Stimulated activated naive CD8-positive, alpha-beta T cell treated with anti-CD3 and anti-CD28 coated beads, Interleukin-15, amount 100 ng/mL, for 72 hours (primary cell): ENCODE measurements at places on chromosomes 1 and 21.
A peak's percentile ranks its signal among the peaks of the same experiment; 100 is the strongest.

GRCh38 chr1:169345511-169345910, 22.1 kb downstream of the NME7 start:
- no peak for DNase-seq

- DNase-seq, result no peak
These were observed 151.1 kb downstream of the ZNF281 start for GRCh38 chr1:200258447-200259375.

DNA sequence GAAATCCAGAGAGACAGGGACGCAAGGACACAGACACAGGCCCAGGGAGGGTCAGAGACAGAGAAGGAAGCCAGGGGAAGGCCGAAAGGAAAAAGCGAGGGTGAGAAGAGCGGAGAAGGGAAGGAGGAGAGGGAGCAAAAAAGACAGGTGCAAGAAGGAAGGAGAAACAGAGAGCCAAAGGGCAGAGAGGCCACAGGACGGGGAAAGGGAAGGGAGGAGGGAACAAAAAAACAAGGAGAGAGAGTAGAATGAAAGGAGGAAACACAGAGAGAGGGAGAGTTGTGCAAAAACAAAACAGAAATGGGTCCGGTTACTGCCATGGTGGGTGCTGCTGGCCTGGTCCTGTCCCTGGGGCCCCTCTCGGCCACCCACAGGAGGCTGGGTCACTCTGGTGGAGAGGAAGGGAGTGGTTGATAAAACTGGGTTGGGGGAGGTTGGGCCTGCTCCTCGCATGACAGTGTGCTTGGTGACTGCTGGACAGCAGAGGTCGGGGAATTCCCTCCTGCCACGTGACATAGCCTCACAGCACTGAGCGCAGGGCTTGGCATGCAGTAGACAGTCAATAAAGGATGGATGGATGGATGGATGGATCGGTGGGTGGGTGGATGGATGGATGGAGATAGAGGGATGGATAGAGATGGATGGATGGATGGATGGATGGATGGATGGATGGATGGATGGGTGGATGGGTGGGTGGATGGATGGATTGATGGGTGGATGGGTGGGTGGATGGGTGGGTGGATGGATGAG, 64.8 kb downstream of the RAP1GAP start:
- no peak for DNase-seq

- DNase-seq, result no peak
These were observed 38.2 kb downstream of the ZBTB40 start for GRCh38 chr1:22489823-22490222.

- DNase-seq, result no peak
These were observed 45.3 kb downstream of the EIF2D start for GRCh38 chr1:206566999-206567398.

- DNase-seq, result no peak
These were observed 17.5 kb downstream of the B3GALT5 start for GRCh38 chr21:39630191-39630591.

GRCh38 chr1:24905979-24906720, 23.9 kb downstream of the RUNX3 start:
- peak; percentile 9 for DNase-seq

DNA sequence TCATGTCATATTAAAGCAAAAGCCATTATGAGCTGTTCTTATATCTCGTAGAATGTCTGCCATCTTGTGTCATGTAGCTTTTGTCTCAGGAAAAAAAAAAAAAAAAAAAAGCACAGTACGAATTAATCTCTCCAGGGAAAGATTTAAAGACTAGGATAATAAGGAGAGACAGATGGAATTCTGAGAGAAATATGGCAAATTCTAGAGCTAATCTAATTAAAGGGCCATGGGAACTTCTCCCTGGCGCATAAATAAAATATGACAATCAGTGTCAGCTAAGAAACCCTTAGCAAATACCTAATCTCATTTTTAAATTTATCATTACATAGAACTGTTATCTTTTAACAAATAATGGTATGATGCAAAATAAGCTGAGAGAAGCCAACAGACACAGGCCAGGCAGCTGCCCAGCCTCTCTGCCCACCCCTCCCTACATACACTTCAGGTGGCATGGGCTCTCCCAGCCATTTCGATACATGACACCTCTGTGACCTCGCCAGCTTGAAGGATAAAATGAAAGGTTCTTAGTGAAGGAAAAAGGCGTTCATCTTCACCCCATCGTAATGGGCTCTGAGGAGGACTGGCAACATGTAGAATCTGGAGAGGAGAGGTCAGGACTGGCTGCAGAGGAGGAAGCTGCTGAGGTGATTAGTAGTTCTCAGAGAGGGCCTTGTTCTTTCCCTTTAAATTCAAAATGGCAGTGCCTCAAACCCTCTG, 39.8 kb downstream of the DISC1 start:
- DNase-seq, result no peak

DNA sequence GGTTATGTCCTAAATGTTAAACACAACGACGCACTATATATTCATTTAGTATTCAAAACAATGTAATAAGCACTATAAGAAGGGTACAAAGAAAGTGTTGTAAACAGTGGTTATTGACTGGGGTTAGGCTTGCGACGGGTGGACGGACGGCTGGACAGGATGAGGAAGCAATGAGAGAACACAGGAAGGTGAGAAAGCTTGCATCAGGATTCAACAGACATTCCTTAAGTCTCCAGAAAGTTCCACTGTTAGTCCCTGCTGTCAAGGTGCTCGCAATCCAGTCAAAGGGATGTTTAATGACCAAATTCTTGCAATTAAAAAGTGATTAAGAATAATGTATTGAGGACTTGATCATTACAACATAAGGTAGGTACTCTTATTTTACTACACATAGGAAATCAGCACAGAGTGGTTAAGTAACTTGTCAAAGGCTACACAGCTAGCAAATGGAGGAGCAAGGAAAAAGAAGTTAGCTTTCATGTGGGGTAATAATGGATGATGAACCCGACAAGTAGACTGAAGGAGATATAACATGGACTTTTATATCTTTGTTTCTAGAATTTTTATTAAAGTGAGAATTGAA, 994 bp upstream of the ACBD6 start:
- no peak for DNase-seq

DNA sequence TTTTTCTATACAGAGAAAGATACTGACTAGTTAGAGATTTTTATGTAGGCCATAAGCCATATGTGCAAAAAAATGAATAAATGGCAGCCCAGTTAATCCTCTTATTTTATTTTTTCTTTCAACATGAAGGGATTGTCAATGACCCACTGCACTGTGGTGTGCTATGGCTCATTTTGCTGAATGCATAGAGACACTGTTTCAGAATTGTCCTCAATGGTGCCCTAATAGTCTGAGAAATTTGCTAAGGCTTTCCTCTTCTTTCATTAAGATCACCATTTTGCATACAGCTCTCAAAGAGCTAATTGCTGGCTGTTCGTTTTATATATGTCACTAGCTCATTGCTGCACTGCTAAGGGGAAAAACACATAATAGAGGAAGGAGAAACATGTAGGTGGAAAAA, 189.5 kb downstream of the SLC44A5 start:
- no peak for DNase-seq

DNA sequence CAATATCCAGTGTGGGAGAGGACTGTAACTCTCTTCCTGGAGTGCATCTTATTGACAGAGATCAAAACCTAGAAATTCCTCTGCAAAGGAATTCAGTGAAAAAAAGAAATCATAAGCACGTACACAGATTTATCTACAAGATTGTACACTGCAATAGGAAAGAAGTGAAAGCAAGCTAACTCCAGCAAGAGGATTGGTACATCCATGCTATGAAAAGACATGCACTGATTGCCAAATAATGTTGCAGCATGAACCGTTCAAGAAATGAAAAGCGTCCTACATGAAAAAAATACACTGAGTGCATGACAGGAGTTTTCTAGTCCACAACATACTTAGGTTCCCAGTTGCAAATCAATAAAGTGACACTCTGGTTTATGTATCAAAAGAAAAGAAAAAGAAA, 1.9 kb upstream of the MGST3 start:
- no peak for DNase-seq

DNA sequence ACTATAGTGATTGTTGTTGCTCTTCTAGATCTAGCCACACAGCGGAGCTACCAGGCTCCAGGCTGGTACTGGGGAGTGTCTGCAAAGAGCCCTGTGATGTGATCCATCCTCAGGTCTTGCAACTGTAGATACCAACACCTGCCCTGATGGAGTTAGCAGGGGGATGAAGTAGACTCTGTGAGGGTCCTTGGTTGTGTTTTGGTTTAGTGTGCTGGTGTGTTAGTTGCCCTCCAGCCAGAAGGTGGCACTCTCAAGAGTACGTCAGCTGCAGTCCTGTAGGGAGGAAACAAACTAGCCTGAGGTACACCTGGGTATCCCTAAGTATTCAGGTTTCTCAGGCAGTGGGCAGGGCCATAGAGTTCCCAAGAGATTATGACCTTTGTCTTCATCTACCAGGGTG, 81.2 kb upstream of the TMPRSS2 start:
- no peak for DNase-seq

DNA sequence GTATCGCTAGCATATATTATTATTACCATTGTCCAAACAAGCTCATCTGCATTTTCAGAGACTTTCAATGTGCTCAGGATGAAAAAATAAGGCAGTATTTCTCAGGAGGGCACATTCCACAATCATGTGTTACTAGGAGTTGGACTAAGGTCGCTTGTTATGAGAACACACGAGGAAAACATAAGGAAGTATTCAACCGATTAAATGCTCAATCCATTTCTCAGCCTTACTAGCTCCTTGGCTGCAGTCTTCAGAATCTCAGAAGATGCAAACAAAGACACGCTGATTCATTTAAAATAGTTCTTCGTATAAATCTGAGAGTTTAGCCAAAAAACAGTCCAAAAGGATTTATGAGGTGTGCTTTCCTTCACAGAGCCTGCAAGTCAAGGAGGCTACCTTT, 82.0 kb upstream of the JAK1 start:
- DNase-seq, result no peak

DNA sequence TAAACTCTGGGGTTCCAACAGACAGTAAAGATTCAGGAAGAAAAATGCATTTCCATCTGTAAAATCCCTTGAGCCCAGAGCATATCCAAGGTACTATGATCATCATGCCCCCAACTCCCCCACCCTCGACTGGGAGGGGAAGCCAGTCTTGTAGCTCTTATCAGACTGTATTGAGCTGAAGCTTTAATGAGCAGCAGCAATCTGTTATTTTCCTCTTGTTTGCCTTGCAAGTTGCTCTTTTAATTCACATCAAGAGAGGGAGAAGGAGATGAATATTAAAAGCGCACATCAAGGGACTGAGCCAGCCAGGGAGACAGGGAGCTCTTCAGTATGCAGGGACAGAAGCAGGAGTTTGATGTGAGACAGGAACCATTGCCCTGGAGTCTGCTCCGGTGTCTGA, 52.5 kb upstream of the KCNA3 start:
- no peak for DNase-seq

- DNase-seq, result peak; percentile 71
These were observed 34.1 kb upstream of the BTG2 start for GRCh38 chr1:203271018-203271743.

DNA sequence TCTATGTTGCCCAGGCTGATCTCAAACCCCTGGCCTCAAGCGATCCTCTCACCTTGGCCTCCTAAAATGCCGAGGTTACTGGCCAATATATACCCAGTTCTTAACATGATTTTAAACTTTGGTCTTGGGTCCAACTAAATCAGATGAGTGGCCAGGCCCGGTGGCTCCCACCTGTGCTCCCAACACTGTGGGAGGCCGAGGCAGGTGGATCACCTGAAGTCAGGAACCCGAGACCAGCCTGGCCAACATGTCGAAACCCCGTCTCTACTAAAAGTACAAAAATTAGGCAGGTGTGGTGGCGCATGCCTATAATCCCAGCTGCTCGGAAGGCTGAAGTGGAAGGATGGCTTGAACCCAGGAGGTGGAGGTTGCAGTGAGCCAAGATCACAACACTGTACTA, 29.6 kb downstream of the TOMM20 start:
- no peak for DNase-seq

DNA sequence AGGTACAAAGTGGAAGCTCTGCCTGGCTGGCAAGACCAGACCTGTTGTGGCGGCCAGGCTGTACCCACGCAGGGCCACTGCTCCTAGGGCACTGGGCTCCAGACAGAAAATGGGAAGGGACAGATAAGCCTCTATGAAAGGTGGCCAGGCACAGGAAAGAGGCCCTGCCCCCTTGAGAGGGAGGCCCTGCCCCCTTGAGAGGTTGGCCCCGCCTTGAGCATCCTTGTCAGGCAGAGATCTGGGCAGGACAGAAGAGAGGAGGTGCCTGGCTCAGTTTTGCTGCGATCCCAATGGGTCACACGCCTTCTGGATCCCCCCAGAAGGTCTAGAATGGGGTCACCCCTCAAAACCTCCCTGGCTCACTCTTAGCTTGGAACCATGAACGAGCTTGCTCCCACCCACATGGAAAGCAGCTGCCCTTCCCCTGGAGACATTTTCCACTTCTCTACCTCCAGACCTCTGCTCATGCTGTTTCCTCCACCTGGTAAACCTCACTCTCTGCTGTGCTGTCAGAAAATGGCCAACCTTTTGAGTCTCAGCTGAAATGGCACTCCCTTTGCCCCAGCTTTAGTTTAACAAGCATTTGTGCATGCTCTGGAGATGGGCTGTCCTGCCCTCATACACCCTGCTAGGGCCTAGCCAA, 17.5 kb upstream of the ECE1 start:
- no peak for DNase-seq

- DNase-seq, result no peak
These were observed 607.8 kb upstream of the ADGRL2 start for GRCh38 chr1:81192647-81193642.

- no peak for DNase-seq
These were observed 34.1 kb upstream of the SUCO start for GRCh38 chr1:172498857-172499256.

DNA sequence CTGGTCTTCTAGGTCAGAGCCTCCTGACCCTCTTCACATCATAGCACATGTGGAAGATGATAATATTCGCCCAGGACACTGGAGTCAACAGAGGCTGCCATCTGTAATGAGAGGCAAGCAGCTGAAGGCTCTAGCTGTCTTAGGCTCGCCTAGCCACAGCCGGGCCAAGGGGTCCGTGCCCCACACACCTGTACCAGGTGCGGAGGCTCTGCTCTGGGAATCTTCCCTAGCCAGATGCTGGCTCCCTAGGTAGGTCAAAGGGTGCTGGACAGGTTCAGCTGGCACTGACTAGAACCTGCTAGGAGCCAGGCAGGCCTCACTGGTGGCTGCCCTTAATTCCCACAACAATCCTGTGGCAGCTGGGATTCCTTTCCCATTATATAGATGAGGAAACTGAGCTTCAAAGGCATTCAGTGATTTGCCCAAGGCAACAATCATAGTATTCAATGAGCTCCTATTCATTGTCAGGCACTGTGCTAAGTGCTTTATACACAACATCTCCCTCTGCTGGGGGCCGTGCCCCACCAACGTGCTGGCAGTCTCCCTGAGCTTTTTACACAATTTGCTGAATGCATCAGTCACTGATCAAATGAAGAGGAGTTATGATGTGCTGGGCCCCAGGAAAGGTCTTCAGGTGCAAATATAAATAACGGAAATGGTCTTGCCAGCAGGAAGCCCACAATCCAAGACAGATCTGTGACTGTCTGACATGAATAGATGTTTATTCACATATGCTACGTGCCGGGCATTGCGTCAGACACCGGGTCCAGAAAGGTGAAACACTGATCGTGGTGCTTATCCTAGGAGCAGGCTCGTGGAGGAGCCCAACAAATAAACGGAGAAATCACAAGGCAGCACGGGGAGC, 58.0 kb downstream of the DDX20 start:
- no peak for DNase-seq

GRCh38 chr1:228376262-228376628, 30.4 kb downstream of the TRIM11 start:
- no peak for DNase-seq

- DNase-seq, result no peak
These were observed 234.1 kb downstream of the NCAM2 start for GRCh38 chr21:21232320-21232719.
